Renal pelvis (tissue), 12 donors: ENCODE measurements at places on chromosomes 1 and 21. TPM values are rescaled to one million over a fixed set of nuclear protein-coding genes. Genes with fewer than 3 reads are reported as not detected.

Gene THEM5
- polyA plus RNA-seq = 0.46 TPM

Gene CFAP141
- polyA plus RNA-seq = not detected

Gene TTC34
- polyA plus RNA-seq = 1.4 TPM

Gene CLEC20A
- 0.36 TPM for polyA plus RNA-seq

Gene LIPI
- 0.27 TPM for polyA plus RNA-seq

Gene LMX1A
- polyA plus RNA-seq = 0.07 TPM
